ENCODE measurements at places on chromosomes 1 and 21. TPM values are rescaled to one million over a fixed set of nuclear protein-coding genes. Genes with fewer than 3 reads are reported as not detected.

GRCh38 chr1:50658459-50659076 lies 235.3 kb upstream of the DMRTA2 start:
- no peaks in the 10 kb centered on the region for H3K27me3 ChIP-seq
- H3K36me3 ChIP-seq: no peaks in the 10 kb centered on the region
- H3K4me1 ChIP-seq: no peaks in the 10 kb centered on the region
- no peak for DNase-seq
- H3K4me3 ChIP-seq: no peak overlapping the region

DNA sequence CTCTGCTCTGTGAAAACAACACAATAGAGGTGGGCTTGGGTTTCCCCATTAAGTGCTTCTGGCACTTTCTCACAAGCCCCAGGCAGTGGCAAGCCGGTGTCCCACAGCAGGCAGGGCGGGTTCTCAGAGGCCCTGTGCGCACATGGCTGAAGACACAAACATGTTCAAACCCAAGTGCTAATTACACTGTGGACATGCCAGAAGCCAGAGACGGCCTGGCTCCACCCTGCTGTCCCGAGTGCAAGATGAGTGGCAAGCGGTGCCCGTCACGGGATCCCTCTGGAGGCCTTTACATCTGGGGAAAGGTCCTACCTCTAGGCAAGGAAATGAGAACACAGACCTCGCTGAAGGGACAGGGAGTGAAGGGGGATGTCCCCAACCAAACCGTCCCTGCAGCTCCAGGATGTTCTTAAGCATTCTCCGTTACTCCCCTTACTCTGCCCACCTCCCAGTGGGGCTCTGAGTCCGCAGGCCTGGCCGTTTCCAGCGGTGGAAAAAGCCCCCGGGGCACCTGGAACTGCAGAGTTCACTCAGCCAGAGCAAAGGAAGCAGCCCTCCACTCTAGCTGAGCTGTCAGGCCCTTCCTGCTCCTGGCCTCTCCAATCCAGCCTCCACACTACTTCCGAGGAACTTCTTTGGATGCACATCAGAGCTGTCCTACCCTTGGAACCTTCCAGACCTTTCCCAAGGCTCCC lies 57.4 kb downstream of the SLC66A1 start:
- no peaks in the 10 kb centered on the region for H3K27me3 ChIP-seq
- no peak for DNase-seq
- no peak overlapping the region for H3K4me3 ChIP-seq
- H3K27ac ChIP-seq: no peak overlapping the region
- H3K4me1 ChIP-seq: no peaks in the 10 kb centered on the region
- no peaks in the 10 kb centered on the region for H3K36me3 ChIP-seq

- no peak overlapping the region for H3K27ac ChIP-seq
- no peaks in the 10 kb centered on the region for H3K4me1 ChIP-seq
- peaks cover 6% of the 10 kb centered on the region for H3K36me3 ChIP-seq
- peak; percentile 43 for DNase-seq
Measured at GRCh38 chr1:156140879-156141707, 12.3 kb upstream of the SEMA4A start.

The LIPI gene
- total RNA-seq: not detected

DNA sequence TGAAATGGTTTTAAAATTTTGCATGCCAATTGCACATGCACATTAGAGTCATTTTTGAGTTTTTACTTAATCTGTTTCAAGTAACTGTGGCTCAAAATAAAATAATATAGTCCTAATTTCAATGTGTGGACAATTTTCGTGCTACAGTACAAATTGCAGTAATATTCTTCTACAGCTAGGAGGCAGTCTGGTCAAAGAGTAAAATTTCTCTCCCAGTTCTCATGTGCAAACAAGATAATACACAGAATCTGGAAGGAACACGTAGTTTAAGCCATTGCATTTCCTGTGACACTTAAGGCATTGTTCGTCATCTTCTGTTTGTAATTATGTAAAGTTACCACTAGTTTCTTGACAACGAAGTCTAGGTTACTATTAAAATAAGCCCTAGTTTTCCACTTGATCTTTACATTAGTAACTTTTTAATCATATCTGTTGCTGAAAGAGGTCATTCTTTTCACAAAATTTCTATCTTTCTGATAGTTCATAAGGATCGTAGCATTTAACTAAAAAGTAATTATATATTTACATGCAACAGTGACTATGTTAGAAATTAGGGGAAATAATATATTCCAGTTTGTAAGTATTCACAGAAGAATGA lies 28.9 kb downstream of the ODR4 start:
- no peak for DNase-seq
- H3K4me1 ChIP-seq: no peaks in the 10 kb centered on the region
- peaks cover 32% of the 10 kb centered on the region for H3K36me3 ChIP-seq
- no peaks in the 10 kb centered on the region for H3K27me3 ChIP-seq

DNA sequence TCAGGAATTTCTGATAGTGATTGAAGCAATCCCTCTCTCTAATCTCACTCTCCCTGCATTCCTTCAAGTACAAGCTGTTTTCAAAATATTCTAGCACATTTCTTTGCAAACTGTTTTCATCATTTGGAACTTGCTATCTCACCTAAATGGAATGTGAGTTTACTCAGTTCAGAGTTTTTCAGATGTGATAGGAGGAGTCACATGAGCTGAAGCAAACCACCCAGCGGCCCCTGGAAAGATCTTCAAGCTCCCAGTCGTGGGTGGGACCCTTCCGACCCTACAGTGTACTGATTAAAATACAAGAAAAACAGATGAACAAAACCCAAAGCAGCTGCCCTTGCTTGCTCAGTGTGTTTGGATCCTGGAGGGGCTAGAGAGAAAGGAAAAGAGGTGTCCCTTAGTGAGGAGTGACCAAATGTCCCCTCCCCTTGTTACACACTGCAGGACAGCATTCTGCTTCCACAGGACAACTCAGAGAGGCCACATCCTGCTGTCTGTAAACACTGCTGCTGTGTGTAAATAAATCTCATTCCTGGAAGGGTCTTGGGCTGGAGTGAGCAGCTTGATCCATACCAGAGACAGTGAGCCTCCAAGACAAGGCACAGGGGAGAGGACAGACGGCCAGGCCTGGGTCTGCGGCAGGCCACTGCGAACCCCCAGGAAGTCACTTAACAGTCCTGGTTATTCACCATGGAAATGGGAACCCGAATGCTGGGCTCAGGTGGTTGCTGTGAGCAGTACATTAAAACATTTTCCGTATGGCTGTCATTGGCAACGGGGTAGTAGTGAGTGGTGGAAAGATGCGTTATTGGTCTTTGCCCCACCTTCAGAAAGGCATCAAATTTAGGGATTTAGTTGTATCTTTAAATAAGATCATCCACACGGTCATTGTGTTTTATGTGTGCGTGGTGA lies 229.2 kb downstream of the RHOU start:
- H3K27me3 ChIP-seq: no peaks in the 10 kb centered on the region
- H3K27ac ChIP-seq: peak overlapping the region; percentile 38
- no peak for DNase-seq

GRCh38 chr1:11279630-11280029 lies 6.6 kb downstream of the UBIAD1 start:
- H3K27me3 ChIP-seq: no peaks in the 10 kb centered on the region
- H3K27ac ChIP-seq: no peak overlapping the region
- DNase-seq: no peak

The PSRC1 gene
- 0.64 TPM for total RNA-seq

The RC3H1 gene
- total RNA-seq: 14.8 TPM

The TMEM79 gene
- total RNA-seq: 1.2 TPM

The ECM1 gene
- 0.92 TPM for total RNA-seq

DNA sequence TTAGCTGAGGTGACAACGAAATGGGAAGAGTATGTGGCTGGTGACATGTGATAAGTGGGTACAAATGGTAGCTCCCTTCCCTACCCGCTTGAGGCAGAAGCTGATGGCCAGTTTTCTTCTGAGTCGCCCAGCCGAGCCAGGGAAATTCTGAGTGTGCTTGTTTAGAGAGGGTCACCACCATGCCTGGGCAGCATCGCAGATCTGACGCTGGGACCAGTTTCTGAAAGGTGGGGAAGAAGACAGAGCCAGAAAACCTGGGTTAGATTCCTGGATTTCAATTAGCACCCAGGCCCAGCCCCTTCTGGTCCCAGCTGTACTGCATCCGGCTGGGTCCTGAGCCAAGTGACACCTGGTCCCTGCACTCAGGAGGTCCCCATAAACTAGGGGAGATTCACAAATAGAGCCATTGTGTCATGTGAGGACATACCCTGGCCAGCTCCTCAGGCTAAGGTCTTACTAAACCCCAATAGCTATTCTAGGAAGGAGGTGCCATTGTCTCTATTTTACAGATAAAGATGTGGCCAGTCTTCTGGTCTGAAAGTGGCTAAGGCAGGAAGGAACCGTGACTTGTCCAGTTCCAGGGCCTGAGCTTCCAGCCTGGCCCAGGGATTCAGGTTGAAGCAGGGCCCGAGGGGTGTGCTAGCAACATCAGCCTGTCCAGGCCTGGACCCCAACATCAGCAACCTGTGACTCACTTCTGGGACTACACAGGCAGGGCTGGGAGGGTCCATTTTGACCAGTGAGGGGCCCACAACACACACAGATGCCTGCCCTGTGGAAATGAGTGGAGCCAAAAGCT lies 1.7 kb upstream of the TMEM61 start:
- DNase-seq: peak; percentile 23
- H3K27me3 ChIP-seq: no peaks in the 10 kb centered on the region
- H3K4me1 ChIP-seq: no peaks in the 10 kb centered on the region
- H3K27ac ChIP-seq: no peak overlapping the region
- H3K4me3 ChIP-seq: no peak overlapping the region

The CRNN gene
- not detected for total RNA-seq

The ETS2 gene
- total RNA-seq: 21.5 TPM

DNA sequence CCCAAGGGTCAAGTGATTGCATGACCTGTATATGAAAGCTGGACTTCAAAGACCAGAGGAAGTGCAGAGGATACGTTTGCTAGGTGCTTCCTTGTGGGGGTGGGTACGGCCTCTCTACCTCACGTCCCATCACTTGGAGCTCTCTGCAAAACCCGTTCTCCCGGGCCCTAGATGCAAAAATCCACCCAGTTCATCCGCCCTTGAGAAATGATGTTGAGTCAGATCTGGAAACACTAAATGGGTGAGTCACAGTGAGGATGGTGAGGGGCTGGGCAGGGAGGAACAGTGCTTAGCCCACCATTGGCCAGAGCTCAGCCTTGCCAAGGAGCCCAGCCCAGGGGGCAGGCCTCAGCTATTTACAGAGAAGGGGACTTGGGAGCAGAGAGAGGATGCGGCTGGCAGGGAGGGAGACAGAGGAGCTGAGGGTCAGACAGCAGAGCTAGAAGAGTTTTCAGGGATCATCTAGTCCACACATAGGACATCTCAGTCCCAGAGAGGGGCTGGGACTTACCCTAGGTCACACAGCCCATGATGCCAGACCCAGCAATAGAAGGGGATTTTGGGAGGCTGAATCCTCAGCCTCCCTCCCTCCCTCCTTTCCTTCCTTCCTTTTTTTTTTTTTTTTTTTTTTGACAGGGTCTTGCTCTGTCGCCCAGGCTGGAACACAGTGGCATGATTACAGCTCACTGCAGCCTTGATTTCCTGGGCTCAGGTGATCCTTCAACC lies 14.6 kb downstream of the ARHGEF10L start:
- H3K27ac ChIP-seq: no peak overlapping the region
- peaks cover 7% of the 10 kb centered on the region for H3K4me1 ChIP-seq
- no peaks in the 10 kb centered on the region for H3K36me3 ChIP-seq

- no peak for DNase-seq
- no peak overlapping the region for H3K27ac ChIP-seq
- no peaks in the 10 kb centered on the region for H3K4me1 ChIP-seq
- H3K27me3 ChIP-seq: no peaks in the 10 kb centered on the region
- no peak overlapping the region for H3K4me3 ChIP-seq
Measured at GRCh38 chr1:82628887-82629286, 828.2 kb downstream of the ADGRL2 start.

The NBPF14 gene
- total RNA-seq: 24.0 TPM

The WDR64 gene
- total RNA-seq: not detected

DNA sequence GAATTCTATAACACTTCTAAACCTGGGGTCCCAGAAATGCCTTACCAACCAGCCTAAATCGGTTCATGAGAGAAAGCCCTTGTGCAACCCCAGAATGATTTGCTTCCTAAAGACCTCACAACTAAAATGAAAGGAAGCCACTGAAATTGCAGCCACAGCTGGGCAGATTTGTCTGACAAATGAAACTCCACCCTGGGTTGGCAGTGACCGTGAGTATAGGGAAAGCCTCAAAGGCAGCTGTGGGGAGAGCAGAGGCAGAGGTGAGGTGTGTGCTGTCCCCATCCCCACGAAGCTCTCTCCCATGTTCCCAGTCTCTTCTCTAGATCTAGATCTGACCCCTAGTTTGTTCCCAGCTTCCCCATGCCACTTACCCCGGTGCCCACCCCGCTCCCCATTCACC lies 23.1 kb downstream of the RHBDL2 start:
- no peaks in the 10 kb centered on the region for H3K4me1 ChIP-seq
- no peak overlapping the region for H3K4me3 ChIP-seq
- no peaks in the 10 kb centered on the region for H3K36me3 ChIP-seq
- no peak for DNase-seq
- no peaks in the 10 kb centered on the region for H3K27me3 ChIP-seq
- H3K27ac ChIP-seq: no peak overlapping the region

DNA sequence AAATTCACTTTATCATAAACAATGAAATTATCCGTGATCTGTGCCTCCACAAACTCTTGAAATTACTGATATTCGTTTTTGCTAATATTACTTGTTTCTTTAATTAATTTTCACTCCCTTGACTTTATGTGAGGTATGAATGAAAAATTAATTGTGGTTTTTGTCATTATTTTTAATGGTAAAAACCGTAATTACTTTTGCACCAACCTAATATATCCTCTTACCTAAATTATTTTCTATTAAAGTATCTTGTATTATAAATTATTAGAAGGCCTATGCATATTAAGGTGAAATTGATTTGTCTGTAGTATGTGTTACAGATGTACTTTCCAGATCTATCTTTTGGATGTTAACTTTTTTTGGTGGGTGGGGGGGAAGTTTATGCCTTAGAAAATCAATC lies 315.9 kb downstream of the KCTD3 start:
- no peaks in the 10 kb centered on the region for H3K4me1 ChIP-seq
- no peak for DNase-seq
- no peaks in the 10 kb centered on the region for H3K27me3 ChIP-seq
- no peak overlapping the region for H3K27ac ChIP-seq
- H3K4me3 ChIP-seq: no peak overlapping the region
- H3K36me3 ChIP-seq: no peaks in the 10 kb centered on the region

DNA sequence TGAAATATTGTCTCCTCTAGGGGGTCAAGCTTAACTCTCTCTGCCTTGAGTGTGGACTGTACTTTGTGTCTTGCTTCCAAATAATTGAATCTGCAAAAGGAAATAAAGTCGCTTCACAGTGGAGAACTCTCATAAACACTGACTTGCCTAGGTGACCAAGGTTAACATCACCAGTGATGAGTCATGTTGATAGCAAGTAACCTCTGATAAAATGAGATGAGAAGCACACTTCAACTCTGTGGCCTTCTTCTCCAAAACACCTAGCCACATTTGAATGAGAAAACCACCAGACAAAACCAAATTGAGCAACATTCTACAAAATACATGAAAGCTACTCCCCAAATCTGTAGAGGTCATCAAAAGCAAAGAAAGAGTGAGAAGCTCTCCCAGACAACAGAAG lies 37.6 kb downstream of the PDE4B start:
- H3K4me3 ChIP-seq: no peak overlapping the region
- no peaks in the 10 kb centered on the region for H3K4me1 ChIP-seq
- H3K27ac ChIP-seq: no peak overlapping the region
- no peaks in the 10 kb centered on the region for H3K27me3 ChIP-seq
- H3K36me3 ChIP-seq: no peaks in the 10 kb centered on the region
